Frontal cortex (tissue), 4 donors: ENCODE measurements at places on chromosomes 2 and 18. TPM values are rescaled to one million over a fixed set of nuclear protein-coding genes. Genes with fewer than 3 reads are reported as not detected.

The ALPI gene
- not detected for total RNA-seq

The NEU2 gene
- not detected for total RNA-seq

The SCN9A gene
- total RNA-seq, result 68.5 TPM

The FLACC1 gene
- total RNA-seq, result 2.4 TPM

The ST8SIA3 gene
- total RNA-seq, result 18.8 TPM

The IL1F10 gene
- total RNA-seq, result not detected

The KCNK3 gene
- total RNA-seq, result 4.1 TPM

The ZNF521 gene
- 17.1 TPM for total RNA-seq

The ABCG5 gene
- total RNA-seq, result not detected

The DTNA gene
- total RNA-seq, result 46.5 TPM

The GATA6 gene
- under 0.01 TPM for total RNA-seq

The SERPINB10 gene
- total RNA-seq, result 0.41 TPM

The PRSS56 gene
- total RNA-seq, result under 0.01 TPM

The OR6B2 gene
- total RNA-seq, result not detected

The CERKL gene
- total RNA-seq, result 1.6 TPM

The PROC gene
- not detected for total RNA-seq

The CNGA3 gene
- total RNA-seq, result 1.2 TPM

The GCG gene
- 0.41 TPM for total RNA-seq

The RAB6D gene
- 1.6 TPM for total RNA-seq

The ANKRD53 gene
- total RNA-seq, result 1.2 TPM

The MRPL33 gene
- 56.7 TPM for total RNA-seq

The EPB41L3 gene
- total RNA-seq, result 57.5 TPM

The AGXT gene
- not detected for total RNA-seq

The DIPK1C gene
- 4.9 TPM for total RNA-seq

The VIT gene
- total RNA-seq, result 0.41 TPM
